ENCODE measurements at places on chromosomes 16 and 17. TPM values are rescaled to one million over a fixed set of nuclear protein-coding genes. Genes with fewer than 3 reads are reported as not detected.

The RPTOR gene
- 29.8 TPM for total RNA-seq

The ADGRG3 gene
- total RNA-seq, result 1.7 TPM

The GNG13 gene
- total RNA-seq, result not detected

The FAM83G gene
- total RNA-seq, result 3.0 TPM

The KLHL10 gene
- total RNA-seq, result not detected

The METTL2A gene
- total RNA-seq, result 3.6 TPM

Measured in mononuclear cell (primary cell).